Gastrocnemius medialis (tissue), 4 donors: ENCODE measurements at places on chromosomes 6 and 20.

GRCh38 chr6:40308533-40309306 lies 278.4 kb downstream of the LRFN2 start:
- DNase-seq, result no peak

DNA sequence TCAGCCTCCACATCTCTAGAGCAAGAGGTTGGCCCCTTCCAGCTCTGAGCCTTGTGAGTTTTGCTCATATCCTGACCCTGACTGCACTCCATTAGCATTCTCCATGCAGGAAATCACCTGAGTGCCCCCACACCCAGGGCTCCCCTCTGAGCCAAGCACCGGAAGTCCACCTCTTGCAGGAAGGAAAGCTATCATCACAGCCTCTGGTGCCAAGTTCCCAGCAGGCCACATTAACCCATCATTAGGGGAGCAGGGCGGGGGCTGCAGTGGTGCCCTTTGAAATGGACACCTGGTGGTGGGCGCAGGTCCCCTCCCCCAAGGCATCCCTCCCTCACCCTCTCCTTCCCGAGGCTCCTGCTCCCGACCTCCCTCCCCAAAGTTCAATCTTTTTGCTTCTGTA lies 16.1 kb downstream of the GRM4 start:
- no peak for DNase-seq

GRCh38 chr20:36989797-36990196 lies 38.3 kb upstream of the SAMHD1 start:
- peak; percentile 21 for DNase-seq

DNA sequence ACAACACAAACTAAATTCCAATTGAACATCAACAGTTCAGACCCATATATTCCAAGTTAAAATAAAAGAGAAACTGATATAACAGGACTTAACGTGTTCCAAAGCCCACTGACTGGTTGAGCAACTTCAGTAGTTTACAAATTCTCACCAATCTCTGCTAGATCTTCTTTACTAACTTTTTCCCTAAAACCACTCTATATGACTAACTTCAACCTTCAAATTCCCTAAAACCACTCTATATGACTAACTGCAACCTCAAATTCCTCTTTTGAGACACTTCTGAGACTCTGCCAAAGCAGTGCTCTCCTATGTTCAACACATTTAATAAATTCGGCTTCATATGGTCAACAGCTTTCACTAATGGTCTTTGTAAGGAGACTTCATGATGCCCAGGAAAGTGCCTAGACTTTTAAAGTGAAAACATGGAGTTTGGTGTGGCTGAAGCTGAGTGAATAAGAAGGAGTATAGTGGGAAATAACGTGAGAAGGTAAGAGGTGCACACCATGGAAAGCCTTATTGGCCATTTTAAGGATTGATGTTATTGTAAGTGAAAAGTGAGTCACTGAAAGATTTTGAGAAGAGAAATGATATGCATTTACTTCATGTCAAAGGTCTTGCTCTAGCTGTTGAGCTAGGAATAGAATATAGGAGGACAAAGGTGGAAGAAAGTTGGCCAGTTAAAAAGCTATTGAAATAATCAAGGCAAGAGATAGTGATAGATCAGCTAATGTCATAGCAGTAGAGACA lies 134.0 kb upstream of the HCRTR2 start:
- no peak for DNase-seq

GRCh38 chr6:137951064-137951597 lies 84.1 kb downstream of the TNFAIP3 start:
- DNase-seq, result no peak

GRCh38 chr6:158086504-158087223 lies 81.4 kb downstream of the SERAC1 start:
- DNase-seq, result no peak

DNA sequence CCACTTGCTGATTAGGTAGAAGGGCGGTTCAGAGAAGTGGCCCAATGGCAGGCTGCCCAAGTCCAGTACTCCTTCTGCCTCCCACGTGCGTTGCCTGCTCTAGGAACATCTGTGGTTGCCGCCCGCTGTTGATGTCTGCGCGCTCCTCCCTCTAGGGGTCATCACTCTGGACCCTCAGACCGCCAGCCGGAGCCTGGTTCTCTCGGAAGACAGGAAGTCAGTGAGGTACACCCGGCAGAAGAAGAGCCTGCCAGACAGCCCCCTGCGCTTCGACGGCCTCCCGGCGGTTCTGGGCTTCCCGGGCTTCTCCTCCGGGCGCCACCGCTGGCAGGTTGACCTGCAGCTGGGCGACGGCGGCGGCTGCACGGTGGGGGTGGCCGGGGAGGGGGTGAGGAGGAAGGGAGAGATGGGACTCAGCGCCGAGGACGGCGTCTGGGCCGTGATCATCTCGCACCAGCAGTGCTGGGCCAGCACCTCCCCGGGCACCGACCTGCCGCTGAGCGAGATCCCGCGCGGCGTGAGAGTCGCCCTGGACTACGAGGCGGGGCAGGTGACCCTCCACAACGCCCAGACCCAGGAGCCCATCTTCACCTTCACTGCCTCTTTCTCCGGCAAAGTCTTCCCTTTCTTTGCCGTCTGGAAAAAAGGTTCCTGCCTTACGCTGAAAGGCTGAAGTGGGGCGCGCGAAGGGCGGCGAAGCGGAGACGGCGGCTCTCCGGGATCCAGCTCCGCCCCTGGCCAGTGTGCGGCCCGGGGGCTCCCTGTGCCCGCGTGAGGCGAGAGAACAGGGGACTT lies 8.5 kb downstream of the TRIM15 start:
- DNase-seq, result no peak

GRCh38 chr6:31366693-31367470 lies 9.9 kb upstream of the HLA-B start:
- peak; percentile 48 for DNase-seq

GRCh38 chr6:87473419-87473903 lies 687 bp downstream of the SLC35A1 start:
- DNase-seq, result no peak

- DNase-seq, result peak; percentile 79
Observed at GRCh38 chr20:37990571-37991151, 42.6 kb downstream of the TTI1 start.

DNA sequence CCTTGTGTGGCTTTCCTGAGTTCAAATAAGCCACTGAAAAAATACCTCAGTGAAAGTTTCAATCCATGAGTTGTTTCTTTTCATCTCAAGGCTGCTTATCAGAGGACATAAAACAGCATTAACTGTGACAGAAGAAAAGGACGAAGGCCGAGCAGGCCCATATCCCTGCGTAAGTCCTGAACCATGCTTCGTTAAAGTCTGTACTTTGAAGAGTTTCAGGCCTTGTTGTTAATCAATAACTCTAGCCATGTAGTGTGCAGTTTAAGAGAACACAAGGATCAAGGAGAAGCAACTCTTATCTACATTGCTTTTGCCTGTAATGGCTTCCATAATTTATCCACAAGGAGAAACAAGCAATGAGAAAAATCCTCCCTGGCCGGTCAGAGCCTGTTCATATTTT lies 165.4 kb downstream of the UST start:
- DNase-seq, result no peak

DNA sequence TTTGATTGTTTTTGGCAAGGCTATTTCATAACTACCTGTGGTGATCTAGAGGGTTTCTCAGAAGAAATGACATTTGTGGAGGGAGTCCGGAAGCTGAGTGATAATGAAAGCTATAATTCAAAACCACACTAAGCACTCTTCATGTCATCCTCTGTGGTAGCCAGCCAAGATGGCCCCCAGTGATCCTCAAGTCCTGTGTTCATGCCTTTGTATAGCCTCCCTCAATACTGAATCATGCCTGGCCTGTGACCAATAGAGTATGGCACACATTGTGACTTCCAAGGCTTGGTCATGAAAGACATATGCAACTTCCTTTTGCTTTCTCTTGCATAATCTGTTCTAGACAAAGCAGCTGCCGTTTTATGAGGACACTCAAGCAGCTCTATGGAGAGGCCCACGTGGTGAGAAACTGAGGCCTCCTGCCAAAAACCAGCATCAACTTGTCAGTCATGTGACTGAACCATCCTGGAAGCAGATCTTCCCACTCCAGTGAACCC lies 12.8 kb upstream of the DNAAF9 start:
- peak; percentile 46 for DNase-seq

- no peak for DNase-seq
Observed at GRCh38 chr6:110664933-110665332, 150.3 kb downstream of the CDK19 start.

GRCh38 chr6:37083243-37084138 lies 78.0 kb downstream of the FGD2 start:
- DNase-seq, result peak; percentile 69

GRCh38 chr6:111423960-111424846 lies 58.8 kb downstream of the REV3L start:
- DNase-seq, result peak; percentile 24

DNA sequence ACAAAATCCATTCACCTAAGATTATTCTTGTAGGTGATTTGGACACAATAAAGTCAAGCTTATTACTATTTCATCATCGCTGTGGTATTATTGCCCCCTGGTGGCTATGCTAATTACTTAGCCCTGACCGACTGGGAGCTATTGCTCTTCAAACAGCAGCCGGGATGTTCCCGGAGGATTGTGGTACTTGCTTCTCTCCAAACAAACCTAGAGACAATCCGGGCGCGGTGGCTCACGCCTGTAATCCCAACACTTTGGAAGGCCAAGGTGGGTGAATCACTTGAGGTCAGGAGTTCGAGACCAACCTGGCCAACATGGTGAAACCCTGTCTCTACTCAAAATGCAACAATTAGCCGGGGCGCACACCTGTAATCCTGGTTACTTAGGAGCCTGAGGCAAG lies 15.4 kb upstream of the STMND1 start:
- no peak for DNase-seq

- DNase-seq, result no peak
Observed at GRCh38 chr20:46040902-46041535, 12.0 kb downstream of the SLC12A5 start.

GRCh38 chr6:116461932-116462885 lies 1.0 kb downstream of the CALHM6 start:
- DNase-seq, result no peak

- no peak for DNase-seq
Observed at GRCh38 chr20:53986037-53986650, 84.2 kb downstream of the BCAS1 start.

- DNase-seq, result no peak
Observed at GRCh38 chr6:27096834-27097511, 150.5 kb upstream of the PRSS16 start.

DNA sequence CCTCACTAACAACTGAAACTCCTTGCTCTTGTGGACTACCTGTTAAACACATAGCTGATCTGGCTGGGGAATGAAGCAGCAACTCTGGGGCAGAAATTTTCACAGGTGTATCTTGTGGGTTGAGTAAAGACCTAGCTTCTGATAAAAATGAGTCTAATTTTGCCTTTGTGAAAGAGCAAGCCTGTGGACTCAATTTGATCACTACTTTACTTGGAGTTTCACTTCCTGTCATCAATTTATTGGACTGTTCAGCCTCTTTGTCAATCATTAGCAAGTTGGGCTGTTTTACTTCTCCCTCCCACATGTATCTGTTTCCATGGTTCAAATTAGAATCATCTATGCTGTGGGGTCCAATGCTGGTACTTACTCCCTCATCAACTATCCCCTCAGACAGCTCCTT lies 29.6 kb upstream of the CRIP3 start:
- DNase-seq, result no peak

DNA sequence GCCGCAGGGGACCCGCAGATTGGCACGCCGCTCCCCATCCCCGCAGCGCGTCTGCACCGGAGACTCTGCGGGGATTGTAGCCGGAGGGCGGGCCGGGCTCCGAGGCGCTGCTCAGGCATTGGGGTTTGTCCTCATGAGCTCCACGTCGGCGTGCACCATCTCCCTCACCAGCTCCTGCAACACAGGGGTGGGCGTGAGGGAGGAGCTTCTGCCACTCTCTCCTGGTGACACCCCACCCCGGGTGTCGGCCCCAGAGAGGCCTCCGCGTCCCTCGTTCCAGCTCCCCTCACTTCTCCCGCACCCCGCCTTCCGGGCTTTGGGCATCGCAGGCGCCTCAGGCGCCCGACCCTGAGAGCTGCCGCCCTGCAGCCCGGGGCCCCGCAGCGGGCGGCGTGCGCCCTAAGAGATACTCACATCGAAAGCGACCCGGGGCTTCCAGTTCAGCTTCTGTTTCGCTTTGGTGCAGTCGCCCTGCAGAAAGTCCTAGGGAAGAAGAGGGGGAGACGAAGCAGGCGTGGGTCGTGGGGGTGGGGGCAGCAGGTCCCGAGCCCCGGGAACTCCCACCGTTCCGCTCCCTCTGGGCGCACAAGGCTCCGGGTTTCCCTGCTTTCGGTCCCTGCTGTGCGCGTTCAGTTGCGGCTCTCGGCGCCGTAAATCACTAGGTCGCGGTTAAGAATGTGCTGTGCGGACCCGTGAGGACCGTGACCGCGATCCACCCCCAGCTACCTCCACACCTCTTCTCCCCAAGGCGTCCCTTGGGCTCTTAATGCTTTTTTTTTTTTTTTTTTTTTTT lies 14.5 kb downstream of the FOXC1 start:
- no peak for DNase-seq

DNA sequence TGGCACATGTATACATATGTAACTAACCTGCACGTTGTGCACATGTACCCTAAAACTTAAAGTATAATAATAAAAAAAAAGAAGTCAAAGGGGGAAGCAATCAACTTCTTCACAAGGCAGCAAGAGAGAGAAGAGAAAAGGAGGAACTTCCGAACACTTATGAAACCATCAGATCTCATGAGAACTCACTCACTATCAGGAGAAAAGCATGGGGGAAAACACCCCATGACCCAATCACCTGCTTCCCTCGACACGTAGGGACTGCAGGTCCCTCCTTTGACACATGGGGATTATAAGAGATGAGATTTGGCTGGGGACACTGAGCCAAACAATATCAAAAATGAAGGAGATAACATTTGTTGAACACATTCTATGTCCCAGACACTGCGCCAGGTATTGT lies 94.8 kb upstream of the PHACTR1 start:
- no peak for DNase-seq

GRCh38 chr20:6502219-6502618 lies 265.3 kb upstream of the BMP2 start:
- no peak for DNase-seq

- DNase-seq, result no peak
Observed at GRCh38 chr20:33177866-33178265, 9.9 kb downstream of the BPIFA2 start.

DNA sequence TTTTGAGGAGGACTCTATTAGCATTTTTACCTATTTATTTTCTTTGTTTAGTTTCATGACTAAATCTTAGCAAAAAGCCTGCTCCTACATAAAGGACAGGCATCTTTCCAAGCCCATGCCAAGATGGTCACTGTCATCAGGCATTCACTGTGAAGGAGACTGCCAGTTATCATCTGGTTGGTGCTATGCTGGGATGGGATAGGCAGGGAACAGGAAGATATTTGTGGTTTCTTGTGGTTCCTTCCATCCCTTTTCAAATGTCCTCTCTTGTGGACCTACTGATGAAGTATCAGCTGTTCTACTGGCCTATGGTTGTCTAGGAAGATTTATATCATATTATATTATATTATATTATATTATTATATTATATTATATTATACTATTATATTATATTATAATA lies 107.0 kb downstream of the MCHR2 start:
- no peak for DNase-seq

GRCh38 chr6:149046822-149047246 lies 270.7 kb upstream of the TAB2 start:
- DNase-seq, result no peak

- no peak for DNase-seq
Observed at GRCh38 chr6:1538369-1538768, 71.3 kb upstream of the FOXC1 start.
